ENCODE measurements at places on chromosomes 13 and 19.
A peak's percentile ranks its signal among the peaks of the same experiment; 100 is the strongest.

DNA sequence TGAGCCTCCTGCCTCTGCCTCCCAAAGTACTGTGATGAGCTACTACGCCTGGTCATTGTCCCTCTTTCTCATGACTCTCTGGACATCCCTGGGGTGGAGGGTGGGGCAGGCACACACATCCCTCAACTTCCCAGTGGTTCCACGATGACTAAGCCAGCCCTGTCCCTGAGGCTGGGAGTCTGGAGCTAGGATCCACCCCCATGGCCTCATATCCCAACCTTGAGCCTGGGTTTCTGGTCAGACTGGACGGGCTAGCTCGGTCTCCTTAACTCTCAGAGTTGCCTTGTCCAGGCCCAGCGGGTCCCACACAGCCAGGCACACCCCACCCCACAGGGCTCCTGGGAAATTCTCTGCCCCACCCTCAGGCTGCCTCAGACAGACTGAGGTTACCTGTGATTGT lies 19.6 kb downstream of the IER2 start:
- no peak for DNase-seq

DNA sequence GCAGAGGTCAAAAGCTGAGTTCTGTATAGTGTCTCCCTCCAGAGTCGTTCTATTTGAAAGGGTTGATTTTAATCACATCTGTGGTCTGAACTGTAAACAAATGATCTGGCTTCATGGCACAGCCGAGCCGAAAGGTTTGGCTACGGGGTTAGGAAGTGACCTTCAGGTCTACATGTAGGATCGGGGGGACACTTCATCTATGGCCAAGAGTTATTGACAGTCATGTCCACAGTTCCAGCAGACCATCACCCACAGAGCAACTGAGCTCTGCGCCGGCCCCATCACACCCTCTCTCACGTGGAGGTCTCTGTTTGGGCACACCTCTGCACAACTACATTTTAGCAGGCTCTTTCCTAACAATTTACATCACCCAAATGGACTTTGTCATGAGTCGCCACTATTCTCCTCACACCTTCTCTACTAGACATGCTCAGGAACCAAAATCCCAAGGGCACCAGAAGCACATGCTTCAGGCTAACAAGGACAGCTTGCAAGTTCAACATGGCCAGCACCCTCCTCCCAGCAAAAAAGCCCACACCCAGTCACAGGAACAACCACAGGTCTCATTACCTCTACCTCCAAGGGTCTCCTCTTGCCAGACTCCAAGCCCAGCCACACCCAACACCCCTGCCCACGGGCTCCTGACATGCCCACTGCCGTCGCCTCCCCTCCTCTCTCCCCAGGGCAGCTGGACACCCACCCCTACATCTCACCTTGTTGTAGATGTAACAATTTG lies 36.1 kb upstream of the EPHX3 start:
- DNase-seq = no peak

DNA sequence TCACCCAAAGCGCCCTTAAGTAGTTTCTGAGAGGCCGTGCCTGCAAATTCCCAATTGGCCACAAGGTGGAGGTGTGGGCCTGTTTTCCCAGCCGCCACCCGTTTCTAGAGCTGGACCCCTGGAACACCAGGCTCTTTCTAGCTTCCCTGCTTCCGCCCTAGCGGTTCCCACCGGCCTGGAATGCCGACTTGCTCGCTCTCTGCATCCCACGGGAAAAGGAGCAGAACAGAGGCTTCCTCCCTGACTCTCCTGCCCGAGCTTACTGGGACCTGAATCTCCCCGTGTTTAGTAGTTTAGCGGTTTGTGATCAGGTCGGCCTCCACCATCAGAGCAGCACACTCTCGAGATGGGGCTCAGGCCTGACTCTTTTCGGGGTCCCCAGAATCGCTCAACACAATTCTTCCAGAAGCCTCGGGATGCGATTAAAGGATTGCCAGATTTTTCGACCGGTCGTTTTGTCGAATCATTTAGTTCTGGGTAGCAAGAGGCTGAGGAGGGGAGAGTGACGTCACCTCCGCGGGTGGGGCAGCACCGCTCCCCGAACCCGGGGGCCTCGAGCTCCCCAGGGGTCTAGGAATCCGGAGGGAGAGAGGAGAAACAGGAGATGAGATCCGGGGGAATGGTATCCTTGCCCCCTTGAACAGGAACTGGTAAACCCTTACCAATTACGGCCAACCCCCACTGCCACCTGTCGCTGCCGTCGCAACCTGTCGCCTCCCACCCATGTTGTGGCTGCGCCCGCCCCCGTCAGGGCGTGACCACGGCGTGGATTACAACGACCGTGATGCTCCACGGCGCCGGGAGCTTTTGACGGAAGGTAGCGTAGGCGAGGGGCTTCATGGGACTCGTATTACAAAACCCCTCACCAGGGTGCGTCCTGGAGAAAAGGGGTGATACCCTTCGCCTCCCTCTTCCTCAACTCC lies 8.0 kb downstream of the NAPSA start:
- DNase-seq = no peak

- no peak for DNase-seq
Measured at GRCh38 chr13:109380457-109380856, 405.9 kb downstream of the IRS2 start.

GRCh38 chr13:51697855-51698254 lies 106.1 kb downstream of the DHRS12 start:
- no peak for DNase-seq

GRCh38 chr13:94342436-94343242 lies 136.8 kb downstream of the DCT start:
- no peak for DNase-seq

GRCh38 chr19:19677579-19677978 lies 8.9 kb downstream of the ZNF101 start:
- DNase-seq = no peak

- DNase-seq = no peak
Measured at GRCh38 chr13:23567906-23568460, 2.2 kb upstream of the TNFRSF19 start.

GRCh38 chr19:47633517-47633916 lies 24.6 kb downstream of the BICRA start:
- DNase-seq = no peak

DNA sequence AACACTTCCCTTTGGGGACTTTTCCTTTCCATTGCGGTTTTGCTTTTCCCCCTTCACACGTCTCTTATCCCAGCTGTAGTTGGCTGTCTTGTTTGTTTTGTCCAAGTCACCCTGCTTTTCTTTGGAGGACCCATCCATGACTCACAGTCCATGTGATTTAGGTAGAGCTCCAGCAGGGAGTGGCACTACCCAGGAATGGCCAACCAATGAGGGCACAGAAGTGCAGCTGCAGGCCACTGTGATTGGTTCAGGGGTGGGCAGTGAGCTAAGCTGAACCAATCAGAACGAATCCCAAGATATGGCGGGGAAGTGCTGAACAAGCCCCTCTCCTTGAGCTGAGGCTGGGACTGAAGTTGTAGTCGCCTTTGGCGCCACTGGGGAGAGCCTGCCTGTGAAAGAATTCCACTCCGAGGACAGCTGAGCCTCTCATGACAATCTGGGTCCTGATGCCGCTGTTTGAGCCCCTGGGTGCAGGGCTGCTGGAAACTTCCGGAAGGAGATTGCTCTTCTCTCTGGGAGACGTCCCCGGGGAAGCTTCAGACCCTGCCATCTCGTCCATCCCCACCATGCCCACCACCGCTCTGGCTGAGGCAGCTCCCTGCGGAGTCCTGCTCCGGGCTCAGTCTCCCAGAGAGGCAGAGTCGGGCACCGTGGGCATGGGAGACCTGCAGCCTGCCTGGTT lies 62.9 kb upstream of the URI1 start:
- DNase-seq = peak; percentile 13

DNA sequence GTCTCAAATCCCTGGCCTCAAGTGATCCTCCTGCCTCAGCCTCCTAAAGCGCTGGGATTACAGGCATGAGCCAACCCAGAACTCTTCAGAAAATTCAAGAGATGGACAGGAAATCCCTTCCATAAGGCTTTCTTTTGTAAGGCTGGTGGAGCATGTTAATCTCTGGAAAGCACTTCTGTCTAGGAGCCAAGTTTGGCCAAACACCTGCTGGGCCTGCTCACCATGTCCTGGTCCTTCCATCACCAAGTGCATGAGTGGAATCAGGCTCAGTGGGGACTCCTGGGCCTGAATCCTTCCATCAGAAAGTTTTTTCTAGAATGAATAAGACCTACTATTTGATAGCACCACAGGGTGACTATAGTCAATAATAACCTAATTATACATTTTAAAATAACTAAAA lies 148.0 kb downstream of the DCLK1 start:
- DNase-seq = no peak

Measured in NCI-H1436 treated with DMSO at 0.1 percent for 48 hours (cell line).